Activated effector memory CD4-positive, alpha-beta T cell treated with anti-CD3 and anti-CD28 coated beads, Interleukin-2, amount 50 U/mL, for 16 hours (primary cell): ENCODE measurements at places on chromosomes 2 and 18.

GRCh38 chr2:200713003-200713703, 98.6 kb upstream of the BZW1 start:
- DNase-seq = peak; percentile 96

DNA sequence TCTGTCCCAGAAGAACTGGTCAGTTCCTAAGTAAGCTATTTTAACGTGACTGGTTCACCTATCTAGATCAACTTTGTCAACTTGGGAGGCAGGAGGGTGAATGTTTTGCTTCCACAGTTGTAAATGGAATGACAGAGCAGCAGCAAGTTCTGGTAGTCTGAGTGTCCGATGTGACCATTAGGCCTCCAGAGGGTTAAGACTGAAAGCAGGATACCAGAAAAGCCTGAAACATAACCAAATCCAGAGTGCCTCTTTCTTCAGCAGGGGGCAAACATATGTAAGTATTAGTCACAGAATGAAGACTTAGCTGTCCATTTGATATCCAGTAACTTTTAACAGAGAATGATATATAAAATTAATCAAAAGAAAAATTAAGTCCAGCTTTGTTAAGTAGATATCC, 9.2 kb downstream of the HOXD3 start:
- DNase-seq = no peak

- DNase-seq = peak; percentile 61
These were observed 48.7 kb downstream of the NCK2 start for GRCh38 chr2:105793196-105793975.

DNA sequence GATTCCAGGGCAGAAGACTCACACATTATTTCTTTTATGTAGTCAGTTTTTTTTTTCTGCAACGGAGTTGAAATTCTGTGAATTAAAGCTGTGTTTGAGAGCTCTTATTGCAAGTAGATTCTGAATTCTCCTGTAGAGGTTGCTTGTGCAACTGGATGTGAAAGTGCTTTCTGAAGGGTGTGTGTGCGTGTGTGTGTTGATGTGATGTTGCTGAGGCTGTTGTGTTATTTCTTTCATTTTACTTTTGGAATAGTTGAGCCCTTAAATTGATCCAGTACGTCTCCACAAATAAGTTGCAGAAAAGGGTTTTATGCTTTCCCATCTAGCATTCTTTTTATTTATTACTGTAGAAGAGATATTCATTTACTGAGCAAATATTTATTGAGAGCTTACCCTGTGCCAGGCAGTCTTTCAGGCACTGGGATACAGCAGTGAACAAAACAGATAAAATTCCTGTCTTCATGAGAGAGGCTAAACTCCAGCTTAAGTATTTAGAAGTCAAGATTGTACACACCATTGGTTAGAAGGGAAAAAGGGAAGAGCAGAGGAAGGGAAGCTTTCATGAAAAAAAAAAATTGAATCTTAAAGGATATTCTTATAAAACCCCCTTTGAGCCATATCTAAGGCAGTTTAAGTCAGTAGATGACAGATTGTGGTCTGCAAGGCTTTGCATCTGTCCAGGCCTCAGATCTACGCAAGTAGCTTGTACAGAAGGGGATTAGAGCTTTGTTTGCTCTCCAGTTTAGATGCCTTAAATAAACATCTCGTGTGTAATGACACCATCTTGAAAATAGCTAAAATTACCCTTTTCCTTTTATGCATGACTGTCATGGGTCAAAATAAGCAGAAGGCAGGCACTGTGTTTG, 58.2 kb downstream of the MYO1B start:
- DNase-seq = no peak

DNA sequence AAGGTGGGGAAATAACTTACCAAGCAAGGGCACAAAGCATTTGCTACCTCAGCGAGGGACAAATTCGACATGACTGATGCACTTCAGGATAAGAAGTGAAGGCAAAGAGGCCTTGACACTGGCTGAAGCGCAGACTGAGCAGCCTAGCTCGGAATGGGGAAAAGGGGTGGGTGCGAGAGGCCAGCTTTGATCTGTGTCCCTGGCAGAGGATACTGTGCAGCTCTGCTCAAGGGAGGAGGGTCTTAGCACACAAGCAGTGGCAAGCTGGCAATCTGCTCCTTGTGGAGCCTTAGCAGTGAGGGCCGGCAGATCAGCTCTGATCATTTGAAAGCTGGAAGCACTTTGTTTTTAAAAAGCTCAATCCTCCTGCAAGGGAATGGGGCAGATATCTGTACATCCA, 222.3 kb downstream of the ZBTB7C start:
- DNase-seq = no peak

GRCh38 chr2:235007664-235008457, 56.0 kb downstream of the SH3BP4 start:
- no peak for DNase-seq

GRCh38 chr2:56231361-56231760, 47.6 kb downstream of the CCDC85A start:
- no peak for DNase-seq

GRCh38 chr2:35410431-35411061, 945.0 kb upstream of the CRIM1 start:
- peak; percentile 79 for DNase-seq

- DNase-seq = no peak
These were observed 493.2 kb downstream of the PID1 start for GRCh38 chr2:228777855-228778355.

DNA sequence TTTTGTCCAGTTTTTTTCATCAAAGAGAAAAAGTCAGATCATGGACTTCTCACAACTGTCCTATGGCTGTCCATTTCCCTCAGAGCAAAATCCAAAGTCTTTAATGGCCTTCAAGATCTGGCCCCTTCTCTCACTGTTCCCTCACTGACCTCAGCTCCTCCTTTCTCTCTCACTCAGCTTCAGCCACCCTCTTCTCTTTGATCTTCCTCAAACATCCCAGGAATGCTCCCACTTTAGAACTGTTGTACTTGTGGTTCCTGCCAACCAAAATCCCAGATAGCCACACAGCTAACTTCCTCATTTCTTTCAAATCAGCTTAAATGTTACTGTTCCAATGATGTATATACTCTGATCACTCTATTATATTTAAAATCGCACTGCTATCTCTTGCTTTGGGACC, 82.9 kb downstream of the NUP35 start:
- DNase-seq = no peak

DNA sequence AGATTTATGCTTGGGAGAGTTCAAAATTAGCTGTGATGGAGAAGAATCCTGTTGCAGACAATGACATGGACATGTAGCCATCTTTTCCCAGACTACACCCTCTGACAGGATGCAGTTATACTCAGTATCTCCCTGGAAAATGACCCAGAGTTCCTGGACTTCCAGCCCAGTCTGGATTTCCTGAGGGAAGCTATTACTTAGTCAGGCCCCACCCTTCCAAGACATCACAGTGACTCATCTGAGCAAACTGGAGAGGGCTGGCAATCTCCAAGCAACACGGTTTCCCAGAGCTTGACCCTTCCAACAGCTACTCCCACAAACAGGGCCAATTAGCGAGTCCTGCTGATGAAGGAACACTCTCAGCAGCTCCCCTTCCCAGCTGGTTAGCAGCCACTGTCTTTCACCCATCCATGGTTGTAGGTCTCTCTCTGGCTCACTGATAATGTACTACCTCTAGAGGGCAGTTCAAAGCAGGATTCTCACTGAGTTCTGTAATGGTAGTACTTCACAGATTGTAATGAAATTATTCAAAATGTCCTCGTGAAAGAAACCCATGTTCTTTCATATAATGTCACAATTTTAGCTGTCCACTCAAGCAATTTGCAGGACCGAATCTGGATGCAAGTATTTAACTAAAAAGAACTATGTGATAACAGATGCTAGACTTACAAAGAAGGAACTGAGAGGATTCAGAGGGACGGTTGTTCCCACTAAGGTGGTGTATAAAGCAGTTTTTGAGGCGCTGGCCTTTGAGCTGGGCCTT, 110.2 kb downstream of the MDH1 start:
- no peak for DNase-seq

DNA sequence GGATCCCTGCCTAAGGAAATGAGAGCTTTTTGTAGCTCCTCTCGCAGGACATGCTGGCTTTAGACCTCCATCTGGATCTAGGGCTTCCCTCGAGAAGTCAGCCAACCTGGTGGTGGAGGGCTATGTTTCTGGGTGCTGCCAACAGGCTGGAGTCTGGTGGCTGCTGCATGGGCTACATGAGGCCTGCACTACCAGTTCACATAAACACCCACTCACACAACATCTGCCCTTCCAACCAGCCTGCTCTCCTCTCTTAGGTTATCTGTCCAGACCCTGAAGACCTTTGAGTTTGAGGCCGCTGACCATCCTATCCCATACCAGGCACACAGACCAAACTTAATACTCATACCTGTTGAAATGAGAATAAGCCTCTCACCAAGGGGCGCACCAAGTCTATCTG, 51.4 kb upstream of the SMAD2 start:
- DNase-seq = no peak

GRCh38 chr18:49161627-49162026, 210.9 kb upstream of the SMAD7 start:
- DNase-seq = no peak

GRCh38 chr2:67283641-67284040, 113.5 kb upstream of the ETAA1 start:
- DNase-seq = no peak

GRCh38 chr2:159186462-159186861, 100.0 kb downstream of the WDSUB1 start:
- DNase-seq = no peak

DNA sequence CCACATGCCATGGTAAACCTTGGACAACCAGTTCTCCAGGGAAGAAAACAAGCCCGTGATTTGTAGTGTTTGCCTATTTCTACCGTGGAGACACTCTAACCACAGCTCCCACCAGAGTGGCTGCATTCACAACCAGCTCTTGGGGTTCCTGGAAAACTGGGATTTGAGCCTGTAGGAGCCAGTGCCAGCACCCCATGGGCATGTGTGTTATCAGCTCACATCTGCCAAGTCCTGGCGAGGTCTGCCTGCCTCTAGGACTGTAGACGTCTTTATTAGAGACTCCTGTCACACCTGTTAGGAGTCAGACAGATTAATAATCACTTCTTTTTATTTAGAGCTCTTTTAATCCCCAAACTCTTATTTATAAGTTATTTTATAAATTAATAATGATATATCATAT, 41.0 kb downstream of the INPP5D start:
- no peak for DNase-seq

DNA sequence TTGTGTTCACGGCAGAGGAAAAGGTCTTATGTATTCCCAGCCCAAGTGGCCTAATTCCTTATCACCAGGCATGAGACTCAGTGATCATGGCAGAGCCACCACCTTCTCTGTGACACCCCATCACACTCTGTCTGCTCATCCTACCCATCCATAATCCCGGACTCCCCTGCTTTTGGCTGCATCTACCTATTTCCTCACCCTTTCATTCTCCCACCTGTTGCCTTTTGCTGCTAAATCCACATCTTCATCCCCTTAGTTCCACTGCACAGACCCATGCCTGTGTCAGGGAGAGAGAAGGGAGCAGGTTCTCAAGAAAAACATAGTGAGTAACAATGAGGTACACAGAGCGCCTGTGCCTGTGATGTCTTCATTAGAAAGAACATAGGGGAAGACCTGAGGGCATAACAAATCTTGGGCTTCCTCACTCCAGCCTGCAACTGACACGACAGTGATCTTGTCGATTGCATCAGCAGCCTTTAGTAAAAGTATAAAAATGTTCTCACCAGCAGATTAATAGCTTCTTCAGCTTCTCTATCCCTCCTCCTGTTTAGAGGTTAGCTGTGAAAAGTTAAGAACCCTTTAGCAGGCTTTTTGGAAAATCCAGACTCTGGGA, 246.5 kb upstream of the SPRED2 start:
- no peak for DNase-seq

- no peak for DNase-seq
These were observed 76.0 kb upstream of the DSG1 start for GRCh38 chr18:31241900-31242409.

DNA sequence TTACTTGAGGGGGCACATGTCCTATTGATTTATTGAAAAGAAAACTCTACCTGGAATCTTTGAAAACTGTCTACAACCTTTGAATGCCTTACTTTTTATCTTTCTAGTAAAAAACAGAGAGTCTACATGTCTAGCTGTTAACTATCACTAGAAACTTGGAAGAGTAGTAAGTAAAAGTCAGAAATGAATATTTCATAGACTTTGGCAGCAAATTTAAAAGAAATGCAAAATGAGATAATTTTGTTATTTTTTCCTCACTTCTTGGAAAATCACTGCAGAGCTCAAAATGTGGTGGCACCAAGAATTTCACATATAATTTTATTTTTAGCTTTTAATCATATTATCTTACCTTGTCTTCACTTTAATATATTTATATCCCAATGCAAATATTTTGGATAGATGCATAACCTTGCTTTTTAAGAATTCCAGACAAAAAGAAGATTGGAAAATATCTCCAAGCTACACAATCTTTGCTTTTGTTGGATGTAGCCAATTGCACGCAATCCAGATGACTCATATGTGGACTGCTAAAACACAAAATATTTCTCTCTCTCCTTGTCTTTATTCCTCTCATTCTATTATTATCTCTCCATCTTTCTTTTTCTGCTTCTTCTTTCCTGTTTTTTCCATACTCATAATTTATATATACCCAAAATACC, 92.2 kb upstream of the DSEL start:
- DNase-seq = no peak

GRCh38 chr2:84807063-84807485, 73.8 kb downstream of the TRABD2A start:
- no peak for DNase-seq

DNA sequence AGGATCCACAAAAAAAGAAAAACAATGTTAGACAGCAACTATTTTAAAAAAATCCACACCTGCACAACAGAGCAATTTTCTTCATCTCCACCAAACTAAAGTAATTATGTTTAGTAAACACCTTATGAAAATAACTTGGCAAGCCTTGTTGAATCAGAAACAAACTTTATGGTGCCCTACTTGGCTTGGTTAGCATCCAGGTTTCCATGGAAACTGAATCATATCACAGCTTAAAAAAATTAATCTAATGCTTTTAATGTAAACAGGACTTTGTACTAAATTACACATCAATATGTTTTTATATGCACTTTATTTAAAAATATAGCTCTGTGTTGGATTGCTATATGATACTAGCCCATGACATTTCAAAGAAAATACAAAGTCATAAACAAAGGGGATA, 1882.4 kb downstream of the SUCLG1 start:
- no peak for DNase-seq
